RPMI8226 (cell line): ENCODE measurements at places on chromosomes 13 and 19.

- DNase-seq = no peak
Observed at GRCh38 chr13:80215368-80215767, 125.6 kb downstream of the SPRY2 start.

DNA sequence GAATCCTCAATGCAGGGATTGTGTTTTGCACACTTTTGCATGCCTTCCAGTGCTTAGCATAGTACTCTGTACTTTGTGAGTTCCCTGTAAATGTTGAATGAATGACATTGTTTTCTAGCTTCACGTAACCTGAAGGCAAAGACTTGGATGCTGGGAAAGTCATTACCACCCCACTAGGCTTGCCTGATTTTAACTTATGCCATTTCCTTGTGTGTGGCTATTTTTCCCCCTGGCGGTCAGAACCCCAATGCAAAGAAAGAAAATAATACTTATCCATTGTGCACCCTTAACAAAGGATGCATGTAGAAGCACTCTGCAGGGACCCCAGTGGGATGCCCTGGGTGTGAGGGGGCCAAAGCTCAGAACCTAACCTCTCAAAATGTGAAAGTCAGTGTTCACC is 1.2 kb upstream of the ENOX1 start:
- no peak for DNase-seq

DNA sequence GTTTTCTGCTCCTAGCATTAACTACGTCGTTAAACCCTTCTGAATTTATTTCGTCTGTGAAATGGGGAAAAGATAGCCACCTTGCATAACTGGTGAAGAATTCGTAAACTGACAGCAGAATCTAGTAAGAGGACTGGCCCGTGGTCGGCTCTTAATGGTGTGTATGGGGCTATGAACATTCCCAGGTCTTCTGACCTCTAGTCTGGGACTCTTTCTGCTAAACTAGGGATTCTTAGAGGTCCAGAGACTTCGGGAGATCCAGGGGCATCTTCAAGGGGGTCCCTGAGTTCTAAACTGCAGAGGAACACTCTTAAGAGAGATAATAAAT is 231.1 kb upstream of the SERP2 start:
- no peak for DNase-seq

- DNase-seq = no peak
Observed at GRCh38 chr13:98274921-98275487, 97.9 kb upstream of the RNF113B start.

GRCh38 chr13:21504379-21504778 is 45.3 kb upstream of the ZDHHC20 start:
- no peak for DNase-seq

DNA sequence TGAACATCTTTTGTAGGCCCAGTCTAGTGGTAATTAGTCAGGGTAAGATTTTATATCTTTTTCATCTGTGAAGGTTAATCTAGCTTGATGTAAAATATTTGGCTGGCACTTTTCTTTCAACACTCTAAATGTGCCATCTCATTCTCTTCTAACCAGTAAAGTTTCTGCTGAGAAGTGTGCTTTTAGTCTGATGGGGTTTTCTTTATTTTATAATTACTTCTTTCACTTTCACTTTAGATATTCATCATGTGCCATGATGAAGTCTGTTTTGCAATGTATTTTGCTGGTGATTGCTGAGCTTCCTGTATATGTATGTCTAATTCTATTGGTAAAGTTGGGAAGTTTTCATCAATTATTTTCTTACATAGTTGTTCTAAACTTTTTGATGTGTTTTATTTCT is 31.9 kb downstream of the ZNF726 start:
- DNase-seq = peak; percentile 10

DNA sequence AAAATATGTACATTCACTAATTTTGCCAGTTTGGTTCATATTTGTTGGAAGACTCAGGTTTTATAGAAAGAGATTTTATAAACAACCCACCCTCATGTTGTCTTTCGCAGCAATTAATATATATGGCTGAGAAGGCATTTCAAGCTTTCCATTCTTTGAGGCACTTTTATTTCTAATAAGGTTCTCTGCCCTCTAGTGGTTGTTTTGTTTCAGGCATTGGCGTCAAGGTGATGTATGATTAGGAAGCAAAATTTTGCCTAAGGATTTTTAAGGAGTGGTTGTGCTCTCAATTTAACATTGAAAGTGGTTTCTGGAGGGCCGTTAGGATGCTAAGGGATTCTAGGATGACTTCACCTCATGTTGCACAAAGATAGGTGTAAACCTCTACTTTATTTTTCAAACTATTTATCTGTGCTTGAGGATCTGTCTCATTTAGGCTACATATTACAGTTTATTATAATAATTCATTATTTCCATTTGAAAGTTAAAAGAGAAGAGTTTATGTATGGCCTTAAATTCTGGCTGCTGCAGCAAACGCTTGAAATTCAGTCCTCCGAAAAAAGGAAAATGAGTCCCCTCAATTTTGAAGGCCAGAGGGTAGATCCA is 35.9 kb downstream of the OXGR1 start:
- peak; percentile 34 for DNase-seq

DNA sequence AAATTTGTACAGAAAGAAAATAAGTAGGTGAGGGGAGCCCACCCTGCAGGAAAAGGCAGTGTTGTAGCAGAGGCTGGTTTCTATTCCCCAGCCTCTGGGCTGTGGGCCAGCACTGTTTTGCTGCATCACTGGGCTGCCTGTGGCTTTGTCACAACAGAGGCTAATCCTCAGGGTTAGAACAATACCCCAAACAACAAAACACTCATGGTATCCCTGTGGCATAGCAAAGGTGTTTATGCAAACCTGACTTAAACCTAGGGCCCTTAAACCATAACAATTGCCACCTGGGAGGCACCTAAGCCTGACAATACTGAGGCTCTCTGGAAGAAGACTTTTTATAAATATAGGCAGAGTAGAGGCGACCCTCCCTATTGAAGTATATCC is 314.7 kb downstream of the OLFM4 start:
- no peak for DNase-seq
